ENCODE measurements at places on chromosomes 2 and 18.

DNA sequence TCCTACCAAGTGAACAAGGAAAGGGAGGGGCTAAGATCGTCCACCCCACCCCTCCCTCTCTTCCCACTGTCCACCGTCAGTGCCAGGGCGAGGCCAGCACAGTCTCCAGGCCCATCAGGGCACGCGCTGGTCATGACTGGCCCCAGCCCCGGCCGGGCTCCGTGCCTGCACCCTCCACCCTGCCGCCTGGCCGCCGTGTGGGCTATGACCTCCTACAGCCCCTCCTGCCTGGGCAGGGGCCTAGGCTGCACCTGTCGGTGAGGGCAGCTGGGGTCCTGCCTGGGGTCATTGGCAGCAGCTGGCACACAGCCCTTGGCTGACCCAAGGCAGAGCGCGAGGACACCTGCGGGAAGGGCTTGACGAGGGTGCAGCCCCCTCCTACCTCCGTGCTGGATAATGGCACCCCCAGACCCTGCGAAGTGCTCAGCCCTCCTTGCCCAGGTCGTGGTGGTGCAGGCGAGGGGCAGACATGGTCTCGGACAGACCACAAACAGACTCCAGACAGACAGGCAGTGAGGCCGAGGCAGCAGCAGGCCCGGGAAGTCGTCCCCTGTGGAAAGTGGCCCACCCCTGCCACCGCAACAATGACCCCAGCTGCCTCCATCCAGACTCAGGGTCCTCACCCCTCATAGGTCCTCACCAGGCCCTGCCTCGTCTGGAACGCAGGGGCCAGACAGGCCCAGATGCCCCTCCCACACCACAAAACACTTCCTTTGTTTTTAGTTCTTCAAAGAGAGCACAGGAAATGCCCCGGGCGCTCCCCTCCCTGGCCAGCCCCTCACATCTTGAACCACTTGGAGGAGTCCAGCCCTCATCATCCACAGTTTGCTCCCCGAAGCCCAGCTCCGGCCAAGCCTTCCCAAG lies 43.1 kb upstream of the GPC1 start:
- no peak for DNase-seq

DNA sequence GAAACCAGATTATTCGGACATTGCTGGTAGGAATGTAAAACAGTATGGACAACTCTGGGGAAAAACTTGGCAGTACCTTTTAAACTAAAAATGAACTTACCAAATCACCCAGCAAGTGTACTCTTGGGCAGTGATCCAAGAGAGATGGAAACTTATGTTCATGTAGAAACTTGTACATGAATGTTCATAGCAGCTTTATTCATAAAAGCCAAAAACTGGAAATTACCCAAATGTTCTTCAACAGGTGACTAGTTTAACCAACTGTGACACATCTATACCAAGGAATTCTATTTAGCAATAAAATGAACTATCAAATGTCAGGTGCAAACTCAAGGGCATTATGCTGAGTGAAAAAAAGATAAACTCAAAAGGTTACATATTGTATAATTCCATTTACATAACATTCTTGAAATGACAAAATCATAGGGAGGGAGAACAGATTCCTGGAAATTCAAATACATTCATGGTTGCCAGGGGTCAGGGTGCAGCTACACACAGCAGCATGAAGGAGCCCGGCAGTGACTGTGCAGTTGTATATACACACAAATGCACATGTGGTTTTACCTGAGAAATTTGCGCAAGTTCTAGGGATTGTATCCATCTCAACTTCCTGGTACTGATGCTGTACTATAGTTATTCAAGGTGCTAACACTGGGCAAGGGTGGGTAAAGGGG lies 3.5 kb upstream of the RNU4ATAC start:
- DNase-seq: no peak

DNA sequence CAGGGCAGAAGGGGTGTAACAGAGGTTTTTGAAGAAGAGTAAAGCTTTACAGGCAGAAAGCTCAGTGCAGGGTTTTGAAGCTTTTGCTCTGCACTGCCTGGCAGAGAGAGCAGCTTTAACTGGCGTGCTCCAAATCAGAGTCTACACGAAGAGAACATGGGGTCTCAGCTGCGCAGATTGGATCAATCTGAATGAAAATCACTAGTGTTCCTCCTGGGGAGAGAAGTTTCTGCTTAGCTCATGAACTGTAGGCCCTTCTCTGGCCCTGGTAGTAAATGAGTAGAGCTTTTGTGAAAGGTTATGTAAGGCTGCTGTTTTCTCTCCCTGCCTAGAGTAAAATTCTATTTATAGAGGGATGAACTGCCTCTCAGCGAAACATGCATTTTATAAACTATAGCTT lies 13.6 kb downstream of the DCC start:
- no peak for DNase-seq

DNA sequence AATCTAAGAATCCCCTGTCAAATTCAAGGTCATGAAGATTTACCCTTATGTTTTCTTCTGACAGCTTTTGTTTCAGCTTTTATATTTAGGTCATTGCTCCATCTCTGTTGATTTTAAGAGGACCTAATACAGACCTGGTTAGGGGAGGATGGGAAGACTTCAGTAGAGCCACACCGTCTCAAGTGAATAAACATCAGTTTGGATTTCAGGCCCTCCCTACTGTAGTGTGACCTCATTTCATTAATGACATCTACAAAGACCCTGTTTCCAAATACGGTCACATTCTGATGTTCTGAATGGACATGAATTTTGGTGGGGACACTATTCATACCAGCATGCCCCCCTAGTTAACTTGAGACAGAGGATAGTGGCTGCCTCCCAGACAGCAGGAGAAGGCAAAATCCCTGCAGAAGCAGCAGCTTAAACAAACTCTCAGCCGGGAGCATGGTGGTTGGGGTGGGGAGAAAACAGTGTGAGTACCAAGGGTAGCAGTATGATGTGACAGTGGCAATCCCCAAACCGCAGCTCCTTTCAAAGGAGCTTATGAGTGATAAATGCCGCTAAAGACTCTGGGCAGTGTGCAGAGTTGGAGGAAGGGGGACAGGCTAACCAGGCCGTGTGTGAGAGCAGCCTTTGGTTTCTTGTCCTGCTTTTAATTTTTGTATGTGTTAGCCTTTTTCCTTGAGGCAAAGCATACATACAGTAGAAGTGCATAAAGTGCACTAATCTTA lies 65.9 kb upstream of the TNP1 start:
- no peak for DNase-seq

- no peak for DNase-seq
Observed at GRCh38 chr2:74925361-74925786, 33.1 kb upstream of the POLE4 start.

DNA sequence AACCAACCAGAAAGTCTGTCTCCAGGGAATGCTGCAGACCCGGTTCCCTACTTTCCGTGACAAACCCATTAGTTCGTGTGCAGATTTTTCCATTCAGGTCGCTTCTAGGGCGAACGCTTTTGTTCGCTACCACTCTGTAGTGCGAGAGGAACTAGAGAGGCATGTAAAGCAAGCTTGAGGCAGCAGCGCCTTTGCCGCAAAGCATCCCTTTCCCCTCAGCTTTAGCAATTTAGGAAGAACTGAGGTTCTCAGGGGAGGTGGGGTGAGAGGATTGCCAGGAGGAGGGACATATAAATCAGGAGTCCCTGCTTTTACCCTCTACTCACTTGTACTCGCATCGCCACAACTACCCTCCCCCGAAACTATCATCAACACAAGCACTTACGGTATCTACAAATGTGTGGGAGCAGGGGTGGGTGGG lies 748 bp upstream of the ZNF804A start:
- DNase-seq: no peak

DNA sequence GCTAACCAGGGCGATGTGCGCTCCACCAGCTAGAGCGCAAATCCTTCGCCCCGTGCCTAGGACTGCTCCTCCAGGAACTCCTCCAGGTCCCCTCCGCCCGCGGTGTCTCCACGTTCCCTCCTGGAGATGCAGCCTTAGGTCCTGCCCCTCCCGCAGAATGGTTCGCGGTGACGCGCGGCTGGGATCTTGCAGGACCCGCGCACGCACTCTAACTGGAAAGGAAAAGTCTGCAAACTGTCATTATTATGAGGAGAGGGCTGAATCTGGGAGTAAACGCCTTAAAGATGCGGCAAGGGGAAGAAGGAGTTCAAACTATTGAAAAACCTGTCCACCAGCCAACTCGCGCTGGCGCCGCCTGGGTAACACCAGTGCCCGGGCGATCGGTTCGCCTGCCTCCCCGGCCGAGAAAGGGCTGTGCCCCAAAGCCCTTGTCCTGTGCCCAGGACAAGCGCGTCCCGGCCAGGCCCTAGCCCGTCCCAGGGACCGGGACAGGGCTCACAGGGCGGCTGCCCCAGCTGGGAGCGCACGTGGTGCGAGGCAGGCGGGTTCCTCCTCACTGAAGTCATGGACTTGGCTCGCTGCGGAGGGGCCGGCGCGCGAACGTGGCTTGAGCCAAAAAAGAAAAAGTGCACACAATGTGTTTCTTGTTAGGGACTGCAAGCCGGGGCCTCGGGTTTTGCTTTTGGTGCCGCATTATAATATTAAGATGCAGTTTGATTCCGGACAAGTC lies 5.5 kb upstream of the ID2 start:
- no peak for DNase-seq

DNA sequence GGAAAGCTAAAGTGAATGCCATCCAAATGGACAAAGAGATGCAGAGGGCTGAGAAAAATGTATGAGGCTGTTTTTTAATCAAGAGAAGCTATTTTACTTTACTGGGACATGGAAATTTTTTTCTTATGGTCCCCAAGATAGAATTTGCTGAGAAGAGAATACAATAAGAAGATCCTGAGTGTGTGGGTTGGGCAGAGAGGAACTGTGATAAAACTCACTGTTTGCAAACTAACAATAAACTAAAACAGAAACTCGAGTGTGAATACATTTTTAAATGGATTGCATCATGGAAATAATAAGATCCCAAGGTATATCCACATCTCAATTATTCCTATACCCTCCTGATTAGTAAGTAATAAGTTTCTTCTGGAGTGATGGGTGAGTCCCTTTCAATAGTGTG lies 4.4 kb downstream of the NEB start:
- no peak for DNase-seq

GRCh38 chr18:3626929-3627458 lies 177.0 kb downstream of the TGIF1 start:
- no peak for DNase-seq

- DNase-seq: peak; percentile 15
Observed at GRCh38 chr2:101150306-101151145, 656 bp downstream of the TBC1D8 start.

DNA sequence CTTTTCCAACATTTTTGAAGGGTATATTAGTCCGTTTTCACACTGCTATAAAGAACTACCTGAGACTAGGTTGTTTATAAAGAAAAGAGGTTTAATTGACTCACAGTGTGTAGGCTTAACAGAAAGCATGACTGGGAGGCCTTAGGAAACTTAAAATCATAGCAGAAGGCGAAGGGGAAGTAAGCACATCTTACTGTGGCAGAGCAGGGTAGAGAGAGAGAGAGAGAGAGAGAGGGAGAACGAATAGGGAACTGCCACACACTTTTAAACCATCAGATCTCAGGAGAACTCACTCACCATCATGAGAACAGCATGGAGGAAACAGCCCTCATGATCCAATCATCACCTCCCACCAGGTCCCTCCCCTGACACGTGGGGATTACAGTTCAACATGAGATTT lies 420.3 kb downstream of the SOCS6 start:
- no peak for DNase-seq

GRCh38 chr18:34495506-34495905 lies 214.6 kb upstream of the DTNA start:
- no peak for DNase-seq

DNA sequence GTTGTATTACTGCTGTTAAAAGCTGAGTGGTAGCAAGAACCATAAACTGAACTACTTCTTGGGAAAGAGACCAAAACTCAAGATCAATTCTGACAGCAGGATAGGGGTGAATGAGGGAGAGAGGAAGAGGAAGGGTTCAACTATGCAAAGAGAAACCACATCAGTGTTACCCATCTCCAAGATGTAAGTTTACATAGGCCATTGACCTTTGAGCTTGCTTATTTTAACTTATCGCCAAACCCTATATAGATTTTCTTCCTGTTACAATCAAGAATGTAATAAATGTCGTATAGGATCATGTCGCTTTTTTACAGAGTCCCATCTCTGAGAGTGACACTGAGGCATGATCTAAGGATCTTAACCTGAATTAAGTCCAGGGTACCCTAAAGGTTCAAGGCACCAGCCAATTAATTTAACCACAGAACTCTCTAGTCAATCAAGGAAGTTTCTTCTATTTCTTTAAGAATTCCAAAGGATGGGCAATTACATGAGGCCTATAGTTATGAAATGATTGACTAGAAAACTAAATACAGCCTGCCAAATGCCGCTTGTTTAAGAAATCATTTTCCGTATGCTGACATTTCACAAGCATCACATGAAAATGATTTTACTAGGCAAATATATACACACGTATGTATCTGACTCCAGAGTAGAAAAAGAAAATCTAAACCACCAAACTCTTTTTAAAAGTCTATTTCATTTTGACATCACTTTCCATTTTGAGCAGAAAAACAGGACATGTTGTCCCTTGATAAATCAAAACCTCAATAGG lies 11.8 kb downstream of the RND3 start:
- DNase-seq: no peak

DNA sequence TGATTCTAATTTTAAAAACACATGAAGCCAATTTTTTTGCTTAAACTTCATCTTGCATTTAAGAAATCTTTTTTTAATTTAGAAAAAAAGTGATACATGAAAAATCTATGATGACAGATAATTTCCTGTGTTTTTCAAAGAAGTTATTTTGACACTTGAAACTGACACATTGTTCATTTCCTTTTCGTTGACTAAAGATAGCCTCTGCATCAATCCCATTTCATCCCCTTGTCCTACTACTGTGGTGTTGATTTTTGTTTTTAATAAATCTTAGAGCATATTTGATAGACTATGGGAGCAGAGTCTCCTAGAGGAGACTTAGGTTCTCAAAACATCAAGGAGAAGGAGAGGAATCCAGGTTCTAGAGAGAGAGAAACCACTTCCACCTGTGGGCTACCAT lies 70.9 kb downstream of the ACVR1C start:
- DNase-seq: no peak

DNA sequence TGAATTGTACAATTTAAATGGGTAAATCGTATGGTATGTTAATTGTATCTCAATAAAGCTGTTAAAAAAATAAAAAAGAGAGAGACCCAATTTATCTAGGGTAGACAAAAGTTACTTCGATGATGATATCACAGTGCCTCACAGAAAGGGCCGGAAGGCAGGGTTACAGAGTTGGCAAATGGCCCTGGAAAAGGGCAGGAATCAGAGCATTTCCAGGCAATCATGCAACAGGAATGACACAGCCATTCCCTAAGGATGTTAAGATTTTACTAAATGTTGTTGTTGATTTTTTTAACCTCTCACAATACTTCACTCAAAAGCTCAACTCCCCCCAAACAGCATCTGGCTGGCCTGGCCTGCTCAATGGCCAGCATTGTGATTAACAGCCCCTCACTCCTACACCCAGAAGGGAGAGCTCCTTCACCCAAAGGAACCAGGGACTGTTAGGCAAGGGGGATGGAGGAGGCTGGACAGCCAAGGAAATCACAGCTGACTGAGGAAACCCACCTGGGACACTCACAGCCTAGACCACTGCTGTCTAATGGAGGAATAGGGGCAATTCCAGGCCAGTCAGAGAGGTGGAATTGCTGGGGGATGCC lies 7.7 kb upstream of the SP100 start:
- DNase-seq: no peak
